ENCODE measurements at places on chromosomes 11 and 22.

DNA sequence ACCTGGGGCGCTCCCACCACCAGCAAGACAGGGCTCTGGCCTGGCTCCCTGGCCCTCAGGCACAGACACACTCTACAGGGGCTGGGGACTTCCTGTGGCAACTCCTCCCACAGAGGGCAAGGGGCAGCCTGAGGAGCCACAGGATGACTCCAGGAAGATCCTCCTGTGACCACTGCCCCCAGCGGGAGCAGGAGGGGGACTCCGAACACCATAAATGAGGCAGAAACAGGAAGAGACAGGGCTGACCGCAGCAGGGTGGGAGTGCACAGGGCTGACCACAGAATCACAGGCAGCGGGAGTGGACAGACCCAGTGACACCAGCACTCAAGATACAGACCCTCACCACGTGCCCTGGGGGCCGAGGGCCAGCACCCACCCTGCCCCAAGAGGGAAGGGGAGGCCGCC, 10.8 kb downstream of the ARAP1 start:
- no peak for DNase-seq

DNA sequence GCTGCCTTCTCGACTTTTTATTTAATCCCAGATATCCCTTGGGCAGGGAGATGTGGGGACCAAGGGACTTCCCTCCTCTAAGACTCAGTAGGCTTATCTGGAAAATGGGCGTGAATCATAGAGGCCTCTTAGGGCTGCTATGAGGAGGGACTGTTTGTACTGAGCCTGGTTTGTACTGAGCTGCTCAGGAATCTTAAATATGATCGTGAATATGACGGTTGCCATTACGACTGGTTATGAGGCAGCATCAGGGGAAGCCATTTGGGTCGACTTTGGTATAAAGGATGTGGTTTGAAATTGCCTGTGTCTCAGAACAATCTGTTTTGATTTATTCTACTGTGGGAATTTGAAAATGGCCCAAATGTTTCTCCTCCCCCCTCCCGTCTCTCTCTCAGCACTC, 20.6 kb downstream of the TSPAN18 start:
- DNase-seq, result no peak

DNA sequence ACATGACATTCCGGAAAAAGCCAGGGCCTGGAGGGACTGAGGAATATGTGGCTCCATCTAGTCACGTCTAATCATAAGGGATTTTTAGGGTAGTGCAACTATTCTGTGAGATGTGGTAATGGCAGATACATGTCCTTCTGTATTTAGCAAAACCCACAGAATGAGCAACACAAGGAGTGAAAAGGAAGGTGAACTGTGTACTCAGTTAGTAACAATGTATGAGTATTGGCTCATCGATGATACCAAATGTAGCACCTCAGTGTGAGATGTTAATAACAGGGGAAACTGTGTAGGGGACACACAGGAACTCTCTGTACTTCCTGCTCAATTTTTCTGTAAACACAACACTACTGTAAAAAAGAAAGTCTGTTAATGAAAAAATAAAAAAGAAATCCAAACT, 42.0 kb upstream of the CARS1 start:
- DNase-seq, result no peak

GRCh38 chr11:102568851-102569250, 38.3 kb upstream of the MMP7 start:
- no peak for DNase-seq

DNA sequence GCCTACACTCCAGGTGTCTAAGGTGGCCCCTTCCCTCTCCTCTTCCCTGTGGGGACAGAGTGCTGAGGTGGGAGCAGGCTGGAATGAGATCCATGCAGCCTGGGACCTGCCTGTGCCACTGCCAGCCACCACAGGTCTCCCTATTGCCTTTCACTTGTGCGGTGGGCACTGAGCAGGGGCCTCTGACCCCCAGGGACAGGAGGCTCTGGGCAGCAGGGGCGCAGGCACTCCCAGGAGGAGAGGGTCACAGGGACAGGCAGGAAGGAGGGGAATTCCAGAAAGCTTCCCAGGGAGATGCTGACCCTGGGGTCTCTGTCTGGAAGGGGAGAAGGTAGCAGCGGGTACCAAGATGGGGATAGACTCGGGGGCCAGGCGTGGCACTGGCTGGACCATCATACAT, 228.5 kb upstream of the B3GAT1 start:
- no peak for DNase-seq

DNA sequence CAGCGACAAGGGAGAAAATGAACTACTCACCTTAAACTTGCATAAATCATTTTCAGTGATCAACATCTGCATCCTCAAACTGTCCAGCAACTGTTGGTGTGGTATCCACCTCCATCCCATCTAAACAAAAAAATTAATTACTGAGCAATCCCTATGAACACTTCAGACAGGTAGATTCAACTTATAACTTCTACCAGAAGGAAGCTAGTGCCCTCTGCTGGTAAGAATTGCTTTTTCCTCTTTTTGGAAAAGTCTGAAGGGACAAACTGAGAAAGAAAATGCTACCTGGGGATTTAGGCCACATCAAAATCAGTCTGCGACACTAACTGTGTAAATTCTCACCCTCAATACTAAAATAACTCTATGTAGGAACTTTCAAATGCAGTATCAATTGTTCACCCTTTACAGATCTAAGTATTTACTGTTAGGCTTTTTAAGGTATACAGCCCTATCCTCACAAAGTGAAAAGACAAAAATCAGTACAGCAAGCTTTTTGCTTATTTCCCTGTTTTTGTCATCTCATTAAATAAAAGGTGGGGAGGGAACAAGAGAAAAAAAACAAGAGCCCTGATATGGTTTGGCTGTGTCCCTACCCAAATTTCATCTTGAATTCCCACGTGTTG, 17.9 kb downstream of the CLNS1A start:
- no peak for DNase-seq

Measured in cerebellar nuclear complex (tissue), 1 donor.